ENCODE measurements at places on chromosomes 4 and X.

DNA sequence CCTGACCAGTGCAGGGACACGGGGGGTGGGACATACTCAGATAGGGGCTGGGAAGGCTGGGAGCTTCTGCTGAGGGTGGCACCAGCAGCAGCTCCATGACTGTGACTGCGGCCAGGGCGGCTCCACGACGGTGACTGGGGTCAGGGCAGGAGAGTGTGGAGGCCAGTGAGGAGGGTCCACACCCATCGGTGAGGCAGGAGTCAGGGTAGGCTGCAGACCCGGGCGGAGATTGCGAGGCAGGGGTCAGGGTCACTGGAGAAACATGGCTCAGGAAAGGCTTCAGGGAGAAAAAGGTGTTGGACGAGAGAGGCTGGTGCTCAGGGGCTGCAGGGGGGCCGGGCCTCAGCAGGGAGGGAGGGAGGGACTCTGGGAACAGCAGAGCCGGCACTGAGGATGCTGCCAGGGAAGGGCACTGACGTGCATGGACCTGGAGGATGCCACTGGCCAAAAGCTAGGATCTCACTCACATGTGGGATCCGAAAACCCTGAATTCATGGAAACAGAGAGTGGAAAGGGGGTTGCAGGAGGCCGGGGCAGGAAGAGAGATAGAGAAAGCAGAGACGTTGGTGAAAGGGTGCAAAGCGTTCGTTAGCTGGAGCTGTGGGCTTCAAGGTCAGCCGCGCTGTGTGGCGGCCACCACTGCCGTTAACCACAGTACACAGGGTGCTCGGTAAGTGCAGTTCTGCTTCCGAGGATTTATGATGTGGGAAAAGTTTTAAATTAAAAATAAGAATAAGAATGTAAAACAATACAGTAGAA lies 22.0 kb downstream of the ATP5ME start:
- no peak for DNase-seq

GRCh38 chrX:3370656-3371055 lies 24.2 kb upstream of the MXRA5 start:
- DNase-seq: no peak

- DNase-seq: no peak
These were observed 880.2 kb downstream of the RAPGEF2 start for GRCh38 chr4:159983082-159983481.

DNA sequence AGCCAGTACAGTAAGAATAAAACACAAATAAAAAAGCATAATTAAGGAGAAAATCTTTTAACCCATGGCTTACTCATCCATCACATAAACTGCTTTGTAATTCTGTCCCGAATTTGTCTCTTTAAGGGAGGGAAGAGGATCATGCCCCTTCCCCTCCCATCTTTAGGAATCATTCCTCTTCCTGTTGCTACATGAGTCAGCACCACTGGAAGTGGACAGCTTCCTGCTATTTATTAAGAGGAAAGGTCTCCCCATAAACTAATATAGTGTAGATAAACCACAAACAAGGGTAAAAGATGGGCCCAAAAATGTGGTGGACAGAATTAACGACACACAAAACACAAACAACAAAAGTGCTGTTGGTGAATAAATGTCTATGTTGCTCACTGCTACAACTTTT lies 75.8 kb downstream of the PPP3CA start:
- no peak for DNase-seq

DNA sequence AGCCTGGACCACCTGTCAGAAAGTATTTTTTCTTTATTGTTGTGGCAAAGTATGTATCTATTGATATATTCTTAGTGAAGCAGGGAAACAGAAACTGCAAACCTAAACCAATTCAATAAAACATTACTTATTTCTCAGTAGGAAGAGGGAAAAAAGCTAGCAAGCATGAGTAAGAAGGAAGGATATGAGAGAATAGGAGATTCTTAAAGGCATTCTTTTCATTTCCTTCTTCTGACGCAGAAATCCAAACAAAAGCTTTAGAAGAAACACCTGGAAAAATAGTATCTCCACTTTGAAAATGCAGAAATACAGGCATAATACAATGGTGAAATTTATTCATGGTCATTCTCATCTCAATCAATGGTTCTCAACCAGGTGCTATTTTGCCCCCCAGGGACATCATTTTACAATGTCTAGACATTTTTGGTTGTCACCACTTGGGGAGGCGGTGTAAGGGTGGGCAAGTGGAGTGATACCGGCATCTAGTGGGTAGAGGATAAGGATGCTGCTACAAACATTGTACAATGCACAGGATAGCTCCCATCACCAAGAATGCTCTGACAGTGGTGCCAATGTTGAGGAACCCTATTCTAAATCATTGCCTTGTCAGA lies 21.7 kb upstream of the ATXN3L start:
- no peak for DNase-seq

GRCh38 chrX:56211701-56212100 lies 20.5 kb upstream of the KLF8 start:
- DNase-seq: no peak

DNA sequence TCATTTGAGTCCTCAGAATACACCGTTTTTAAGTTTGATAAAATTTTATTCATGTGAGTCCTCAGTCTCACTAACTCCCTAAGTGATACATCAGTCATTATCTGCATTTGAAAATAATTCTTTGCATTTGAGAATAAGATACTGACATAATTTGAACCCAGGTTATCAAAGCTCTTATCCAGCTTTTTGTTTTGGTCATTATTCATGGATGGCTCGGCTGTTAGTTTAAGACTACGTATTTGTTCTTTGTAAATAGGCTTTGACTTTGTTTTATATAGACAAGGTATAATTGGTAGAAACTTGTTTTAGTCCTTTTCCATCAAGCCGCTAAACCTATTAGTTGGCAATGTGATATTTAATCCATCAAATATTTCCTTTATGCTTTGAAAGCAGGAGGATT lies 7.9 kb downstream of the SPRY1 start:
- no peak for DNase-seq

GRCh38 chr4:165367040-165367439 lies 11.8 kb upstream of the CPE start:
- no peak for DNase-seq

DNA sequence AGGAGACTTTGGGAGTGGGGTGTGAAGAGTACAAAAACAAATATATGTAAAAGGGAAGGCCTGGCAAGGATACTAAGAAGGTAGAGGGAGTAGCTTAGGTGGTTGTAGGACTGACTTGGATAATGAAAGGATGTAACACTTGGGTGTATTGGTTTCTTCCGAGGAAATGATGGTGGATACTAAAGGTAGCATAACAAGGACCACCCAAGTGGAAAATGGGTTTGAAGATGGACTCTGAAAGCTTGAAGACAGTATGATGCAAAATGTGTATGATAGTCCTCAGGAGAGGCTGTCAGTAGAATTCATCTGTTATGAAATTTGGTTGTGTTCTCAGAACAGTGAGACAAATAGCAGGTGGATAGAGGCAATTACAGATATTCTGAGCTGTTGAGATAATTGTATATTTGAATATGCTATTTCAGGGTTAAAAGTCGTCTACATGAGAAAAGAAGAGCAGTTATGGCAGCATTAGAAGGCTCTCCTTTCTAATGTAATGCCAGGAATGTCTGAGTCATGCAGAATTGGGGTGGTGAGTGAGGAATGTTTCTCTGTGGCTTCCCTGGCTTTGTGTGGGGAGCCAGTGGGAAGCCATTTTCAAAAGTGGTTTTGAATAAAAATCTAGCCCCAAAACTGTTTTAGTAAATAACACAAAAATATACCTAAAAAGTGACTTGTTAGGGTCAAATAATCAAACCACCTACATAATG lies 75.6 kb downstream of the FHIP1A start:
- DNase-seq: no peak

DNA sequence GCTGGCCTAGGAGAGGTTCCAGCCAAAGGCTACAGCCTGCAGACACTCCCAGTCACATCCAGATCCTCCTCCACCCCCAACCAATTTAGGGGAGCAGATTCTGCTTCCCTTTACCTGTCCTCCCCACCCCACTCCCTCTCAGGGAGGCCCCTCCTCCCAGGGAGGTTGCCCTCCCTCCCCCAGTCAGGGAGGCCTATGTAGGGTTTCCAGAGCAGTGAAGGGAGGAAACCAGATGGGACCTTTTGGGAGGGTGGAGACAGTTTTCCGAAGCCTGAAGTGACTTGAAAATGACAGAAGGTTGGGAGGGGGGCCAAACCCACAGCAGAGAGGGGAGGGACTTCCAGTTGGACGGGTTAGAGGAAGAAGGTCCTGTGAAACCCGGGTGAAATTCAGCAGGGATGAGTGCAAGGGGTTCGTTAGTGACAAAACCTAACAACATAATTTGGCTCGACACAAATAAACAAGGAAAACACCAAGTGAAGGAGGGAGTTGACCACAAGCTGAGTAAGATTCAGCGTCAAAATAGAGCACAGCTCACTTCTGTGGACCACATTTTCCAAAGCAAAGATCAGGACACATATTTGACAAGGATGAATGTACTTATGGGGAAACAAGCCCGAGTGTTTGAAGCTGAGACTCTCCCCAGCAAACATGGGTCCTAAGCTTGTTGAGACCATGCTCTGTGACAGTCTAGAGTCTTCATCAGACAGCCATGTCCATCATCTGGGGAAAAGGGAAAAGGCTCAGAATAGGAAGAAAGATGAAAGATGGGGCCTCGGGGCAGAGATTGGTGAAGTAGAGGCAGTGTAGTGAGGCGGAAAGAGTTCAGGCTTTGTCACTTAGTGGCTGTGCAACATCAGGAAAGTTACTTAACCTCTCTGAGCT lies 46.4 kb downstream of the PRPS1 start:
- no peak for DNase-seq

- DNase-seq: no peak
These were observed 115.2 kb downstream of the DDIT4L start for GRCh38 chr4:100075056-100075455.

DNA sequence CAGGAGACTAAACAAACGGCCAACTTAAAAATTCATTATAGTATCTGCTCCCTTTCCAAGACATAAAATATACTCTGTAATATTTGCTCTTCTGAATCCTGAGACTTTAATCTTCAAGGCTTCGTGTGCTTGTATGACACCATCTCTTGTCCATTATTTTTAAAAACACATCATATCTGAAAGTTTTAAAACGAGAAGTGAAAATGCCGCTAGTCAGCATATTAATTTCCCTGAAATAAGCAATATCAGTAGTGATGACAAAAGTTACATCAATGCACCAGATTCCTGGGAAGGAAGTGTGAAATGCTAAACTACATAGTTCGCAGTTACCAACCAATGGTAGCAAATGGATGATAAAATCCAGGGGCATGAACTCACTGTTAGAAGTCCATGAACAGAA lies 66.8 kb upstream of the EXOC1L start:
- DNase-seq: no peak

DNA sequence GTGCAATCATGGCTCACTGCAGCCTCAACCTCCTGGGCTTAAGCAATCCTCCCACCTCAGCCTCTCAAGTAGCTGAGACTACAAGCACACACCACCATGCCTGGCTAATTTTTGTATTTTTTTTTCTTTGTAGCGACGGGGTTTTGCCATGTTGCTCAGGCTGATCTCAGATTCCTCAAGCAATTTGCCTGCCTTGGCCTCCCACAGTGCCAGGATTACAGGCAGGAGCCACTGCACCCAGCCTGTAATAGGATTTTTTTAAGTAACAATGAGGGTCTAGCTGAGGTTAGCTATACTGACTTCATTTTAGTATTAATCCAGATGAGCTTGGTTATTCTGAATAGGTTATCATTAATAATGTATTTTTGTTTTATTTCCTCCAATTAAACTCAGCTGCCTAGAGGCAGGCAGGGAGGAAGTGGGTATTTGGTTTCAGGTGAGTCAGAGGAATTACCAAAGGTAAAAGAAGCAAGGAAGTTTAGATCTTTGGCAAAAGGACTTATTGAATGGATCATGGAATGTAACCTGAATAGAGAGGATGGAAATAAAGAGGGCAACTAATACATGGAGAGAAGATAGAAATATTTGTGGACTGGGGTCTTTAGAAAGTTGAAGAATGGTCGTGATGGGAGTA lies 1023.3 kb upstream of the TENM3 start:
- no peak for DNase-seq

DNA sequence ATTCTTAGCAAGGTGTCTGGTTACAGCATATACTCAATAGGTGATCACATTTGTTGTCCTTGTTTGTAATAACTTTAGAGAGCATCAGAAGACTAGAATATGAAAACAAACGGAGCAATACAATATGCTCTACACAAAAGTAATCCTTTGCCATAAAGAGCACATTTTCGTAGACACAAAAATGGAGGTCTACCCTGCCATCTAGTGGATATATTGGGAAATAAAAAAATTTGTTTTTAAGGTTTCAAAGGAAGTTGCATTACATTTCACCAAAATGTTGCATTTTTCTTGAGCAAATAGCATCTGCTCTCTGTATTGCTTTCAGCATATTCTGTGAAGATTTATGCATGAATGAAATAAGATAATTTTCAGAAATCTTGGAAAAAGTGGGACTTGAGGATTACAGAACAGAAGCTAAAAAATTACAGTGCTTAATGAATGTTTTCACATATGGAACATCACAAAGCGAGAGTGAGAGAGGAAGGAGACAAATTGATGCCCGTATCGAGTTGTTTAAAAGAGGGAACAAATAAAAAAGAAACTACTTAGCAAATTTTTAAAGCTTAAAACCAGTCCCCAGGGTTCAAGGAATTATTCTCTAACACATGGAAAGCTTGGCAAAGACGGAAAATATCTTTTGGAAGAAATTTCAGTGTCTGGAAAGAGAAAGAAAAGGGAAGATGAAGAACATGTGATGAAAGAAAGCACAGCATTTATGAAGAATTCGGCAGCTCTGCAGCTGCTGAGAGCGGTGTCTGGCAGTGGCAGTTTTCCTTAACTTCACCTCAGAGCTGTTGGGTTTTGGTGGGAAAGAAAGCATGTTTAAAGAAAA lies 390.1 kb downstream of the ANKRD50 start:
- no peak for DNase-seq

- no peak for DNase-seq
These were observed 148.7 kb upstream of the RASGEF1B start for GRCh38 chr4:81620442-81620841.

GRCh38 chr4:170047771-170048354 lies 21.7 kb upstream of the MFAP3L start:
- DNase-seq: no peak

- DNase-seq: no peak
These were observed 229.6 kb upstream of the DIAPH2 start for GRCh38 chrX:96455078-96455477.

DNA sequence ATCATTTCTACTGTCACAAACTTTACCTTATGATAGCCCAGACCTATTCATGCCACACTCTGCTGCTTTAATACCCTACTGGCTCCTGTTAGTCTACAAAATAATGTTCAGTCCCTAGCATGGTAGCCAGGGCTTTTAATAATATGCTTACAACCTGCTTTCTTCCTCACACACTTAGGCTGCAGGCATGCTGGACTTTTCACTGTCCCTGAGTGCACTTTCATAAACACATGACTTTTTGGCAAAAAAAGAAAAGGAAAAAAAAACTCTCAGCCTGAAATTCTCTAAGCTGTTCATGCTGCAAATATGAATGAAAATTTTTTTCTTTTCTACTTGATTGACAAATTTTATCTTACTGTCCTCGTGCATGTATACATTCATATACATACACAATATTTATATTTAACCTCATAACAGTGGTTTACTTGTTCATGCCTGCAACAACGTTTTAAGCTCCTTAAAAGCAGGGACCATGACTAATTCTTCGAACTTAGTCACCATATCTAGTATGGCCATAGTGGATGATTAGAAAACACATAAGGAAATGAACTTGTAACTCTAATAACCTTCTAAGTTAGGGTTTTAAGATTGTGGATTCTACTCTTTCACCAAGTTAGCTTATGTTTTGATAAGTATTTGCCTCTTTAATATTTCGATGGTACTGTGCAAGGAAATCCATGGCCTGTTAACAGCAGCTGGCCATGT lies 229.5 kb downstream of the SPCS3 start:
- DNase-seq: no peak
